ENCODE measurements at places on chromosomes 2 and 18. TPM values are rescaled to one million over a fixed set of nuclear protein-coding genes. Genes with fewer than 3 reads are reported as not detected.

Gene SERPINB2
- not detected for total RNA-seq

Gene BOLL
- total RNA-seq: not detected

Gene PRADC1
- total RNA-seq: 43.3 TPM

Gene TRIM43
- not detected for total RNA-seq

Gene REEP1
- total RNA-seq: not detected

Gene EGR4
- not detected for total RNA-seq

Gene VAMP8
- total RNA-seq: 2.2 TPM

Gene EFR3B
- 0.18 TPM for total RNA-seq

Gene HTRA2
- total RNA-seq: 10.9 TPM

Gene ACVR1C
- total RNA-seq: not detected

Gene IL1RL1
- 25.8 TPM for total RNA-seq

Gene PHLPP1
- total RNA-seq: 3.7 TPM

Gene NR4A2
- total RNA-seq: 3.1 TPM

Gene ITGB1BP1
- total RNA-seq: 58.3 TPM

Gene CYRIA
- total RNA-seq: 2.9 TPM

Gene NLRC4
- total RNA-seq: not detected

Gene REG1B
- total RNA-seq: not detected

Gene DPP10
- total RNA-seq: under 0.01 TPM

Gene SH2D6
- not detected for total RNA-seq

Gene SCN9A
- total RNA-seq: 1.3 TPM

Gene C1GALT1C1L
- total RNA-seq: not detected

Gene DYSF
- 6.3 TPM for total RNA-seq

Gene SNTG2
- total RNA-seq: not detected

Gene TUBA3E
- total RNA-seq: not detected

Gene CMPK2
- total RNA-seq: 3.6 TPM

Gene TBR1
- not detected for total RNA-seq

Gene FIGLA
- not detected for total RNA-seq

Gene DSG2
- 1.6 TPM for total RNA-seq

Gene C2orf80
- total RNA-seq: not detected

Measured in cardiac atrium fibroblast (primary cell).